ENCODE measurements at places on chromosomes 4 and X. TPM values are rescaled to one million over a fixed set of nuclear protein-coding genes. Genes with fewer than 3 reads are reported as not detected.

MAGEB10 gene
- not detected for total RNA-seq

PNMA5 gene
- not detected for total RNA-seq

TCEAL7 gene
- total RNA-seq, result 74.0 TPM

GAGE13 gene
- not detected for total RNA-seq

REELD1 gene
- not detected for total RNA-seq

CXorf49 gene
- not detected for total RNA-seq

ITIH6 gene
- total RNA-seq, result 0.05 TPM

MXRA5 gene
- 100 TPM for total RNA-seq

GRCh38 chrX:132115792-132116191 lies 12.0 kb downstream of the FRMD7 start:
- DNase-seq, result no peak

DNA sequence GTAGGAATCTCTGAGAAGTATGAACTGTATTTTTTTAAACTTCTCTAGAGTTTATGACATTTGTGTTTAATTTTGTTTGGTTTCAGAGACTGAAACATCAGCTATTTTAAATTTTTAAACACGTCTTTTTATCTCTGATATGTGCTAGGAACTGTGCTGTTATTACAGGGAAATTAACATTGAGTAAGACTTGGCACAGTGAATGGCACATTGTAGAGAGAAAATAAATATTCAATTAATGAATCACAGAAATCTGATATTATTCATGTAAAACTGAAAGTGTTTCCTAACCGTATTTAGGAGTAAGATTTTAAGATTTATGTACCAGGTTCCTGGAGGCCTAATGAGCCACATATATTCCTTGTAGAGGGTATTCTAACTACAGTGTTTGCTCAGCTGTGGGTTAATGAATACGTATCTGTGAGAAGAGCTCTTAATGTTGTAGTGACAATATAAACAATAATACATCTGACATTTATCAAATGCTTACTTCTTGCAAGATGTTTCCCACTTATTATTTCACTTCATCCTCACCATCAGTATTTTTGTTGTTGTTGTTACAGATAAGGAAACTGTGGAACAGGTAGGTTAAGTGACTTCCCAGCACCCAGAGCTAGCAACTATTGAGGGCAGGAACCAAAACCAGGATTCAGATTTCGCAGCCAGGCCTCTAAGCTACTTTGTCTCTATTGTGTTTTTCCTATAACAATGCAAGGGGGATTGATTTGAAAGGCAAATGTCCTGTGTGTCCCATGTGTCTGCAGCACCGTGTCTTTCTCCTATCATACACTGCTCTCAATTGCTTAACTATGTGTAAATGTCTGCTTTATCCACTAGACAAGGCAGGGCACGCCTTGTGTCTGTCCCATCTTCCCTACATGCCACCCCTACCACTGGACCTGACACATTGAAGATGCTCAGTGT lies 121.1 kb upstream of the FAM9C start:
- no peak for DNase-seq

DNA sequence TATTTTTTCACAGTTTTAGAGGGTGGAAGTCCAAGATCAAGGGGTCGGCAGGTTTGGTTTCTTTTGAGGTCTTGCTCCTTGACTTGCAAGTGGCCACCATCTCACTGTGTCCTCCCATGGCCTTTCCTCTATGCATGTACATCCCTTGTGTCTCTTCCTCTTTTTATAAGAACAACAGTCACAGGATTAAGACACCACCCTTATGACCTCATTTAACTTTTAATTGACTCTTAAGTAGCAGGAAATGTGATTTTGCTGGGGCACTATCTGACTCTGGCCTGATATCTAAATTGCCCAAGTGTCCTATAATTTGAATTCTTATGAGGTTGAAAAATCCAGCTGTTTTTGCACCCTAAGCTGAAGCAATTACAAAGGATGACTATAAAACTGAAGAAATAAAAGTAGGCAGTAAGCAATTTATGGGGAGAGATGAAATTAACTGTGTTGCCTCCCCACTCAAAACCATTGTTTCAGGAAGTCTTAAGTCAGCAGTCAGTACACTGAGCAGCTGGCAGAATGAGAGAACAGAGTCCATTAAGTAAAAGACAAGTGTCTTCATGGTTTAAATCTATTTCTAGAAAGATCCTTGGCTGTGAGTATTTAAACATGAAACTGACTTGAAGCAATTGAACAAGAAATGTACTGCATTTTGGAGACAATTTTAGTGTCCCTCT lies 601.3 kb downstream of the SPRY1 start:
- DNase-seq, result no peak

GRCh38 chr4:94228493-94229216 lies 21.0 kb downstream of the SMARCAD1 start:
- no peak for DNase-seq

DNA sequence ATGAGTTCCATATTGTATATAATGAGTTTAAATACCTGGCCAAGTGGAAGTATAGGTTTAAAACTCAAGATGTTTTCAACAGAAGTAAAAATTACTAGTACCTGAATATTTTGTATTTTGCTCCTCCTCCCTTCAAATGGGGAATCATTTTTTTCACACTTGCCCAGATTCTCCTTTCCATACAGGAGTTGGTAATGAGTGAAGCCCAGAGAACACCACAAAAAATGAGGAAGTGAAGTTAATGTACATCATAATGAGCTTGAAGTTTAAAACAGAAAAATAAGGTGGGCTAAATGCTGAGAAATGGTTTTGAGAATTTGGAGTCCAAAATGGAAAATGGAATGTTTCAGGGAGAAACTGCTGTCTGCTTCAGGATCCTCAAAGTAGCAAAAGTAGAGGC lies 364.8 kb upstream of the EMCN start:
- DNase-seq, result no peak

DNA sequence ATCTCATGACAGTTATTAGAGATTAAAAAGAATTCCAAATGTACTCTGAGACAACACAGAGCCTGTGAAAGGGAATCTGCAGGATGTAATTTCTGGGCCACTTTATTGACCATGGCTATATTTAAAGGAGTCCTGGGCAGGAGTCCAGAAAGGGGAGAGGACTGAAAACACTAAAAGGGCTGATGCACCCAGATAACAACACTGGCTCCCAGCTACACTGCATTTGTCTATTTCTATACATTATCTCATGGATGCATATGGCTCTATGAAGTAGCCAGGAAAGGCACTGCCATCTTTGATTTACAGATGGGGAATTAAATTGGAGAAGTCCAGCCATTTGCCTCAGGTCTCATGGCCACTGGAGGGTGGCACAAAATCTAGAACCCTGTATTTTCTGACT lies 56.0 kb downstream of the MED28 start:
- no peak for DNase-seq

GRCh38 chrX:53319614-53320542 lies 38.5 kb upstream of the IQSEC2 start:
- DNase-seq, result no peak

DNA sequence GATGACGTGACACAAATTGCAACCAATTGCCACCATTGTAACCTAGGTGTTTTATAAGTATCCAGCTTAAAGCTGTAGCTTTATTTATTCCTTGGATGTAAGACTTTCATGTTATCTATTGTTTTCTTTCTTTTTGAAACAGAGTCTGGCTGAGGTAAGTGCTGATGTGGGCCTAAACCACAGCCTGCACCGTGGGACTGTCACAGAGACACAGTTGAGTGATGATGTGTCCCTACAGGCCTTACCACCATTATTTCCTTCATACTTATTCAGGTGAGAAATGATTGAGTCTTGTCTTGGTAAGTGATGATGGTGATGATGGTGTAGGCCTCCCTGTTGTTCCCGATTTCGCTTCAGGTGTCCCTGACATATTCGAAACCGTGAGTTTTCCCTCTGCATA lies 8.3 kb downstream of the ATXN3L start:
- no peak for DNase-seq

- DNase-seq, result no peak
Observed at GRCh38 chr4:141016117-141016798, 117.0 kb downstream of the RNF150 start.

GRCh38 chr4:165612936-165613335 lies 234.1 kb downstream of the CPE start:
- DNase-seq, result no peak

DNA sequence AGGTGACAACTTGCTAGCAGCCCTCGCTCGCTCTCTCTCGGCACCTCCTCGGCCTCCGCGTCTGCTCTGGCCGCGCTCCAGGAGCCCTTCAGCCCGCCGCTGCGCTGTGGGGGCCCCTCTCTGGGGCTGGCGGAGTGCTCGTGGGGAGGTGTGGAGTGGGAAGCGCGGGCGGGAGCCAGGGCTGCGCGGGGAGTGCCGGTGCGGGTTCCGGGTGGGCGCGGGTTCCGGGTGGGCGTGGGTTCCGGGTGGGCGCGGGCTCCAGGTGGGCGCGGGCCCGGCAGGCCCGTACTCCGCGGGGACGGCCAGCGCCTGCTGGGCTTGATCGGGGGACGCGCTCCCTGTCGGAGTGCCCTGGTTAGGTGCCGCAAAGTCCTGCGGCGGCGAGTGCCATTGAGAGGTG lies 384.3 kb downstream of the GPM6A start:
- no peak for DNase-seq

GRCh38 chrX:118545510-118545909 lies 49.9 kb downstream of the DOCK11 start:
- no peak for DNase-seq

DNA sequence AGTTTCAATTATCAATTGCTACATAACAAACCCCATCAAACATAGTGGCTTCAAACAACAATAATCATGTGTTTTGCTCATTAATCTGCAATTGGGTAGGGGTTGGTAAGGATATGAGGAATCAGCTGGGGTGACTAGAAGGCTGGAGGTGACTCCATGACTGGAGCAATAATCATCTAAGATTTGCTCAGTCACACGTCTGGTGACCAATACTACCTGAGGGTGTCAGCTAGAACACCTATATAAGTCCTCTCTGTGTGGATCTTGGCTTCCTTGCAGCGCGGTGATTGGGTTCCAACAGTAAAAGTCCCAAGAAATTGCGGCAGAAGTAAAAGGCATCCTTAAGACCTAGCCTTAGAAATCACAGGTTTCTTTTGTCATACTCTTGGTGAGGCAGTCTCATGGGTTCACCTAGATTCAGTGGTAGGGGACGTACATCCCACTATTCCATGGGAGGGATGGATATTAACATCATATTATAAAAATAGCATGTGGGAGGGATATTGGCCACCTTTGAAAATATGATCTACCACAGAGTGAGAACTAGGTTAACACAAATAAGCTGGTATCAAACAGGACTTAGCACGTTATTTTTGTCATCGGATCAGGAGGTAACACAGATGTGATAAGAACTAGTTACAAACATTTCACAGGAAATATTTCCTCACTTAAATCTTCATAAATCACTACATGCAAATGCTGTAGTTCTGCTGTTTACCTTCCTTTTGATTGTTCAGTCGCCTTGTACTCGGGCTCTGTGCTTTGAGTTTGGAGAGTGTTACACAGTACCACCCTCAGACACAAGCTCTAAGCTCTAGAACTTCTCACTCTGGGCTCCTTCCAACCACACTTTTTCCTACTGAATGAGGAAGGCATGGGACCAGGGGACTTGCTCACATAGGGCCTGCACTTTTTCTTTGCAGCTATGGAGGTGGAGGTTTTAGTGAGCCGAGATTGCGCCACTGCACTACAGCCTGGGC lies 78.3 kb downstream of the LARP7 start:
- no peak for DNase-seq

DNA sequence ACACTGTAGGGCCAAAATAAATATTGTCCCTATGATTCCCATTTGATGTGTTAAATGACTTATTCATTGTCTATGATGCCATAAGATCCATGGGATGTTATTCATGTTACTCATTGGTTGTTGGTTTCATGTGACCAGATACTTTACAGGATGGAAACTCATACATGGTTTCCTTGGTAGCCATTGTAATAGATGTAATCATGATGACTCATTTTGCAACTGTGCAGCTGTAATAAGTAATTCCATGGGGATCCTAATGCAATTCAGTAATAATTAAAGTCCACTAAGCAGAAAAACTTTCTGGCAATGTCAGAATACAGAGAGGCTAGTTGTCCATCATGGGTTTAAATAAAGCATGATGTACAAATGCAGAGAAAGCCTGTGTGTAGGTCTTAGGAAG lies 389.7 kb upstream of the NR3C2 start:
- DNase-seq, result no peak

DNA sequence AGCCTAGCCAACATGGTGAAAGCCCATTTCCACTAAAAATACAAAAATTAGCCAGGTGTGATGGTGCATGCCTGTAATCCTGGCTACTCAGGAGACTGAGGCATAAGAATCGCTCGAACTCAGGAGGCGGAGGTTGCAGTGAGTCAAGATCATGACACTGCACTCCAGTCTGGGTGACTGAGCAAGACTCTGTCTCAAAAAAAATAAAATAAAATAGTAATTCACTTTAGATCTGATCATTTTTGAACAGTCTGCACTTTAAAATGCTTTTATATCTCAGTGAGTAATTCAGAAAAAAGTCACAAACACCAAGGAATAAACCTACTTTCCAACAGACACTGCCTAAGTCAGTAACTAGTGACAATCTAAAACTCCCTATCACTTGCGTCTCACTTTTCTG lies 25.6 kb upstream of the CORIN start:
- no peak for DNase-seq

DNA sequence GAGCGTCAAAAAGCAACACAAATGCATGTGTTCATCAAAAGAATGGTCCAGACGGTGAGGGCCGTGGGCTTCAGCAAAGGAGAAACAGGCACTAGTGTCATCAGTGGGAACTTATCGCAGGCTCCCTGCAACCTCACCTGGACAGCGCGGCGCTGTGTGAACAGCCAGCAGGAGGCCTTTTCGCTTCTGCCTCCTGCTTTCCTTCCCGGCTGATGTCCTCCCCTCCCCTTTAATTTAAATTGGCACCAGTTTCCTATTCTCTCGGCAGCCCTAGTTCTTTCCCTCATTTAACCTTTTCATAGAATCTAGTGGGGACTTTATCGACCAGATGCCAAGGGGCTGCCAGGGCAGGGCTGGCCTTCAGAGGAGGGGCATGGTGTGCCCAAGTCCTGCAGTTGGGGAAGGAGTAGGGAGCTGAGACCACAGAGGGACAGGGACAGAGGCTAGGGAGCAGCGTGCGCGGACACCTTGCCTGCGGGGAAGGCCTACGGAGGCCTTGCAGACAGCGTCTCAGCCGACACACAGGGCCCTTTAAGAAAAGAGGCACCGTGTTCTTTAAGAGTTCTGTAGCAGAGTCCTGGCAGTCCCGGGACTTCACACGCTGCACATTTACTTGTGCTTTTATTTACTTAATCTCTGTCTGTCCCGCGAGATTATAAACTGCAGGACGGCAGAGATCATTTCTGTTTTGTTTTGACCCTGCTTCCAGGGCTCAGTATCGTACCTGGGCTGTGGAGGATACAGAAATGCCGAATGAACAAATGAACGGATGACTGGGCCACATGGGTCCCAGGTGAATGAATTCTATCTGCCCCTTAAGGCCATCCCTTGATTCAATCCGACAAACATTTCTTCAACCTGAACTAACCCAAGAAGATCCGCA lies 8.4 kb upstream of the SORBS2 start:
- no peak for DNase-seq

DNA sequence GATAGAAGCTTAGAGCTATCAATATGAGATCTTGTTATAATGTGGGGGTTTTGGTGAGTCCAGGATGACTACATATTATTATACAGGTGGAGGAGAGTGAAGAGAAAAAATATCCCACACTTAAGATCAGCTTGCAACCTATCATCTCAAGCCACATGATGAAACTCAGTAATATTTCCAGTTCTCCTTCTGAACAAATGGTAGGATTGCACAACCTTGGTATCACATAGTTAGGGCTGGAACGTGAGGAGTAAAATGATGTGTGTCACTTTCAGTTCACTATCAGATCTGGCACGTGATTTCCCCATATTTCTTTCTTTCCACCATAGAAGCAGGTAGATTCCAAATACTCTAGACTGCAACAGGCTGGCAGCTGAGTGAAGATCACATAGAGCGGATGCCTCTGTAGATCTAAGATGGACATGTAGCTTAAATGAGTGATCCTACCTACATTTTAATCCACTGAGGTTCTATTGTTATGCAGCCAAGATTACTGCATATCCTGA lies 150.6 kb upstream of the ANKRD50 start:
- no peak for DNase-seq

All from urinary bladder (tissue), 4 donors.